Sciatic nerve (tissue), 2 donors: ENCODE measurements at places on chromosomes 2 and 18.

DNA sequence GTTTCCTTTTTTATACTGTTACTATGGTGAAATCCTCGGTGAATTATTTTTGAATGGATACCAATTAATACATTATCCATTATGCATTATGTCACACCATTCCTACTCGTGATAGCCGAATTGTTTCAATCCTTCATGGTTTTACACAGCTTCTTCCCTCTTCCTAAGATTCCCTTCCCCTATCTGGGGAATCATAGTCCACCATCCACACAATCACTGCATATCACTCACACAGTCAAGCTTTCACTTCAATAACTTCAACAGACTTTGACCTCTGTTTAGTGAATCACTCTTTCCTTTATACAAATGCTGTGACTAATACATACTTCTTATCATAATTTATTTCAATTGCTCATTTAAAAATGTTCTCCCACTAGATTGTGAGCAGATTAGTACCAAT is 1108.1 kb upstream of the LRRTM1 start:
- no peak for DNase-seq

DNA sequence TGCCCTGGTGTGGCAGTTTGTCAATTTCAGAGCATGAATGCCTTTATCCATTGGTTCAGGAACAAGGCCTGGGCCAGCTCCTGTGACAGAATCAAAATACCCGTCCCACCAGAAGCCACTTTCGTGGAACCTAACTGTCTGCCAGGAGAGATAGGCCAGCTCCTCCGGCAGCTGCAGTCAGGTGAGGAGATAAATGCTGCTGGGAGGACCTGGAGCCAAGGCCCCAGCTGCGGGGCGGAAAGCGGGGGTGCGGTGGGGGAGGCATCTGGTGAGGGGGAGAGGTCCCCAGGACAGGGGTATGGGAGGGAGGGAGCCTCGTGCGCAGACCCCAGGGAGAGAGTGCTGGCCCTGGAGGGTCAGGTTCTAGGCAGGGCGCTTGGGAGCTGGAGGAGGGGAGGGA is 4.4 kb upstream of the ASB1 start:
- DNase-seq = no peak

DNA sequence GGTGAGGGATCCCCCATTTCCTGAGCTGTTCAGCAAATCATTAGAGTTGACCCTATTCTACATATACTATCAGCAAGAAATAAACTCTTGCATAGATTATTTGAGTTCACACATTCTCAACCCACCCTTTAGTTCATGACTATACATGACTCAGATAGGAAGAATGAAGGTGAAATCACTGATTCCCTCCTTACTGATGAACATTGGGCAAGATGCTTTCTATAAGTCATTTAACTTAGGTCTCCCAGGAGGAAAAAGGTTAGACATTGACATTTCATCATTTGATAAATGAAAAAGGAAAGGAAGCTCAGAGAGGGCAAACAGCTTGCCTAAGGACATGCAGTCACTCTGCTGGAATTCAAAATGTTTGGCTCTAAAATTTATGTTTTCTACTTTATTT is 408.0 kb downstream of the TMEM182 start:
- DNase-seq = no peak

GRCh38 chr18:7273301-7273921 is 42.5 kb downstream of the LRRC30 start:
- DNase-seq = peak; percentile 67

- no peak for DNase-seq
These were observed 7.6 kb downstream of the ADRA2B start for GRCh38 chr2:96108541-96109360.

DNA sequence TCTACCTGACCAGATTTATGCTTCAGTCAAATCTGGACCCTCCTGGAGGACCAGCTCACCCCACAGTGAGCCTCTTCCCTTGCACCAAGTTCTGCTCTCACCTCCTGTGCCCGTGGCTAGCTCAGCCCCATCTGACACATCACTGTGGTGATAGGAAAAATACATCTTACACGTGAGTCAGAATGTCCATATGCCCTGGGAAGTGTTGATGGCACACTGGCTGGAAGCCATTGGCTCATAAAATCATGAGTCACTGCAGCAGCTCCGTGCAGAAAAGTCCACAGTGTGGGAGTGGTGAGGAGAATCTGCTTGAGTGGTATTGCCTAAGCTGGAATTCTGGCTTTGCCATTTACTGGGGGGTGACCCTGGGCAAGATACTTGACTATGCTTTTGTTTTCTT is 42.6 kb upstream of the RAPGEF4 start:
- DNase-seq = no peak

DNA sequence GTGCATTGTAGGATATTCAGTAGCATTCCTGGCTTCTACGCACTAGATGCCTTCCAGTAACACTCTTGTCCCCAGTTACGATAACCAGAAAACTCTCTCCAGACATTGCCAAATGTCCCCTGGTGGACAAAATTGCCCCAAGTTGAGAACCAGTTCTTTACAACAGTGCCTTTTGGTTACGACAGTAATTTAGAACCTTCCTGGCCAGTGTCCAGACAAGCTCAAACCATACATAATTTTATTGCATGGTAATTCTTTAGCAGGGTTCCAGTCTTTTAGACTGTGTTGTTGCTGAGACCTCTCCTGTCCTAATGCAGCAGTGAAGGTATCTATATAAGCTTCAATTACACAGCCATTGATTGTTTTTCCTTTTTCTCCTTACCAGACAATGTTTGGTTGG is 20.2 kb downstream of the RNMT start:
- no peak for DNase-seq

DNA sequence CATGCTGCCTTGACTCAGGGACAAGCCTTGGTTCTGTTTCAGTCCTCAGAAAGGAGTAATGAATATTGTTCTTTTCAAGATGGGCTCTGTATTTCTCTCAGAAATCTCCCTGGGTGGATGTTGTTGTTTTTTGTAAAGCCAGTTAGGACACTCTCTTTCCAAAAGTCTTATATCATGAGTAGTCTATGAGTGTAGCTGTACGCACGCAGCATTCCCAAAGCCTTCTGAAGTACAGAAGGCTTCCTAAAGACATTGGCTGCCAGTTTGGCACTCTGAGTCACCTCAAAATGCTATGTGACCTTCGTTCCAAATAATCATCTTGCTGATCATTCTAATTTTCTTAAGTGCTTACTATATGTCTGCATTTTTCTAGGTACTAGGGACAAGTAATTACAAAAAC is 16.7 kb upstream of the GTF2A1L start:
- no peak for DNase-seq

DNA sequence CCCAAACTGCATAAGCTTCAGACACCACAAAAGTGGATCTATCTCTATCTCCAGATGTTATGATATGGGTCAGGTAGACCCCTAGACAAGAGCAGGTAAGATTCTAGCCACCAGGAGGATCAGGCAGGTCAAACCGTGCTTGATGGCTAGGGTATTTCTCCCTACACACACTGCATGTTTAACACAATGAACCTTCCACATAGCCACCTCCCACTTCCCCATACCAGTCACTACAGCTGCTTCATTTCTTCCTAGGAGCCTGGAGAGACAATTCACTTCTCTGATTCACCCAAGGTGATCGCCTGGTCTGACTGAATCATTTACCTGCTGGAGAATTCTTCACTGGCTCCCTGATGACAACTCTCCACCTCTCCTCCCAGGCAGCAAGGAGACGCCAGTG is 66.0 kb upstream of the MYCN start:
- DNase-seq = no peak
